Lower lobe of right lung (tissue), 2 donors: ENCODE measurements at places on chromosomes 3 and 15. TPM values are rescaled to one million over a fixed set of nuclear protein-coding genes. Genes with fewer than 3 reads are reported as not detected.

DNA sequence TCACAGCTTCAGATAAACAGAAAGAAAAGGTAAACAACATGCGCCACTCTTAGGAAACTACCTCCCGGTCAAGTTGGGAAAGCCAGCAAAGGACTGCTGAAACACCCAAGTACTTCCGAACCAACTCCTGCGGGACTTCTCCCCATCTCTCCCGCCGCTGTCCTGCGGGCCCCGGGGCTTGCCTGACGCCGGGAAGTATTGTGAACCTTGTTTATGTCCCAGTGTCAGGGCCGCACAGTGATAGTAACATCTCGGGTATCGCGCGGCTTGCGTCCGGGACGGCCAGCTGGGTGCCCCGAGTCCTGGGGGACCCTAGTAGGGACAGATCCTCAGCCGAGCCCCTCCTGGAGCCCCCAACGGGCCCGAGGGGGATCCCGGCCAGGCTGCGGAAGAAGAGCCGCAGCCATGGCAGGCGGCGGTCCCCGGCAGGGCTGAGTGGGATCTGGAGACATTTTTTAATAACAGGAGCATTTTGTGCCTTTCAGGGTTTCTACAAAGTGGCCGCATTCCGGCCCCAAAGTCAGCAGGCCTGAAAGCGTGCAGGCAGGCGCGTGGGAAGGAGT lies 756 bp downstream of the CLPX start:
- H3K36me3 ChIP-seq, result peaks cover 9% of the 10 kb centered on the region
- H3K4me1 ChIP-seq, result peaks cover 21% of the 10 kb centered on the region
- DNase-seq, result peak; percentile 70
- H3K27ac ChIP-seq, result peak overlapping the region; percentile 93
- peak overlapping the region; percentile 94 for H3K4me3 ChIP-seq

Gene ERICH6
- total RNA-seq, result not detected

GRCh38 chr3:173993299-173993698 lies 595.8 kb downstream of the NLGN1 start:
- no peak overlapping the region for H3K27ac ChIP-seq
- H3K4me3 ChIP-seq, result no peak overlapping the region
- H3K27me3 ChIP-seq, result no peaks in the 10 kb centered on the region
- no peaks in the 10 kb centered on the region for H3K36me3 ChIP-seq
- H3K4me1 ChIP-seq, result no peaks in the 10 kb centered on the region
- no peak for DNase-seq

- peak overlapping the region; percentile 75 for H3K4me3 ChIP-seq
- H3K4me1 ChIP-seq, result peaks cover 41% of the 10 kb centered on the region
- H3K27ac ChIP-seq, result peak overlapping the region; percentile 94
- H3K36me3 ChIP-seq, result no peaks in the 10 kb centered on the region
- no peaks in the 10 kb centered on the region for H3K27me3 ChIP-seq
Observed at GRCh38 chr15:31392761-31393401, 66.2 kb downstream of the KLF13 start.

Gene TGM4
- total RNA-seq, result not detected

Gene TRIM71
- 2.5 TPM for total RNA-seq

- DNase-seq, result no peak
- H3K27me3 ChIP-seq, result peaks cover 32% of the 10 kb centered on the region
- H3K27ac ChIP-seq, result no peak overlapping the region
- H3K4me1 ChIP-seq, result no peaks in the 10 kb centered on the region
Observed at GRCh38 chr15:73319460-73320245, 49.1 kb downstream of the HCN4 start.

DNA sequence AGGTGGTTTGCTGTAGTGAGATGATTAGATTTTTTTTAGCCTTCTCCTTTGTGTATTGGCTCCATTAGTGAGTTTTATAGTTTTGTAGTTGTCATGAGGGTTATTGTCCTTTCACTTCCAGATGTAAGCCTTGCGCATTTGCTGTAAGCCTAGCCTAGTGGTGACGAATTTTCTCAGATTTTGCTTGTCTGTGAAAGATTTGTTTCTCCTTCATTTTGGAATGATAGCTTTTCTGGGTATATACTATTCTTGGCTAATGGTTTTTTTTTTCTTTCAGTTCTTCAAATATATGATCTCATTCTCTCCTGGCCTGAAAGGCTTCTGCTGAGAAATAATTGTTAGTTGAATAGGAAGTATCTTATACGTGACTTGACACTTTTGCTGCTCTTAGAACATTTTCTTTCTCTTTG lies 166.5 kb upstream of the THRB start:
- DNase-seq, result no peak
- H3K4me3 ChIP-seq, result no peak overlapping the region
- no peaks in the 10 kb centered on the region for H3K27me3 ChIP-seq
- H3K27ac ChIP-seq, result no peak overlapping the region

Gene HEMK1
- 28.4 TPM for total RNA-seq

Gene CELF6
- 5.7 TPM for total RNA-seq

Gene DPPA2
- not detected for total RNA-seq

Gene GOLGA6D
- not detected for total RNA-seq

DNA sequence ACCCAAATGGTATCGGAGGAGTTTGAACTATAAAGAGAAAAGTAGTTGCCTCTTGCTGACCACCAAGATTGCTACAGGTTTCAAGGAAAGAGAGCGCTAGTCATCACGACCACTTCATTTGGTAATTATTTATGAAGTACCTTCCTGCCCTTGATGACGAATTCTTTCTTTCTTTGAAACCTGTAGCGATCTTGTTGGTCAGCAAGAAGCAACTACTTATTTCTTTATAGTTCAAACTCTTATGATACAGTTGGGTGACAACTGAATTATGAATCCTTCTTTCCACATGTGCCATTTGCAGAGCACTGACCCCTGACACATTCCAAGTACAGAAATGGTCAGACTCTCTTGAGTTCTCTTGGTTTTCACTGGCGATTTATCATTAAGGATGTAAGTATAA lies 46.8 kb downstream of the THRB start:
- no peaks in the 10 kb centered on the region for H3K4me1 ChIP-seq
- H3K4me3 ChIP-seq, result no peak overlapping the region
- H3K27ac ChIP-seq, result no peak overlapping the region
- DNase-seq, result no peak
- no peaks in the 10 kb centered on the region for H3K27me3 ChIP-seq
- no peaks in the 10 kb centered on the region for H3K36me3 ChIP-seq

DNA sequence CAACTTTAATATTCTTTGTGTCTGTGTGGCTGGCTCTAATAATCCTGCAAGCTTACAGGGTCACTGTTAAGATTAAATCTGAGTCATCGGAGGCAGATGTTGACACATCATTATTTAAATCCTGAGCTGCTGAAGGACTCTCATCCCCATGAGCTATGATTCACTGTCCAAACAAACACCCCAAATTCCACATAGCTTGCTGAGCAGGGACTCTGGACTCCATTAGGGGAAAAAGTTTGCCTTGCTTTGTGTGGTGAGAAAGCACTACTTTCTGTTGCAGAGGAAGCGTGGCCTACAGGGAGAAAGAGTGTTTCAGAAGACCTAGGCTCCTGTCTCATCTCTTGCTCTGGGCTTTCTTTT lies 213.7 kb downstream of the PDCD6IP start:
- no peak overlapping the region for H3K4me3 ChIP-seq
- no peak for DNase-seq
- no peaks in the 10 kb centered on the region for H3K36me3 ChIP-seq

- H3K27me3 ChIP-seq, result no peaks in the 10 kb centered on the region
- peak overlapping the region; percentile 70 for H3K27ac ChIP-seq
- H3K4me3 ChIP-seq, result peak overlapping the region; percentile 44
- no peaks in the 10 kb centered on the region for H3K36me3 ChIP-seq
- no peak for DNase-seq
Observed at GRCh38 chr15:101188637-101189408, 63.0 kb downstream of the CHSY1 start.

Gene TRPM1
- not detected for total RNA-seq

GRCh38 chr3:150106740-150107428 lies 136.2 kb upstream of the PFN2 start:
- DNase-seq, result no peak
- H3K4me1 ChIP-seq, result no peaks in the 10 kb centered on the region
- H3K27me3 ChIP-seq, result no peaks in the 10 kb centered on the region
- H3K36me3 ChIP-seq, result no peaks in the 10 kb centered on the region
- no peak overlapping the region for H3K4me3 ChIP-seq

Gene CTXN2
- not detected for total RNA-seq

Gene ARPC4
- total RNA-seq, result 170 TPM

Gene FSTL1
- 233 TPM for total RNA-seq

- no peak overlapping the region for H3K4me3 ChIP-seq
- DNase-seq, result no peak
- H3K27me3 ChIP-seq, result no peaks in the 10 kb centered on the region
- no peak overlapping the region for H3K27ac ChIP-seq
- H3K36me3 ChIP-seq, result peaks cover 42% of the 10 kb centered on the region
Observed at GRCh38 chr3:122755491-122755890, 38.1 kb downstream of the HSPBAP1 start.

DNA sequence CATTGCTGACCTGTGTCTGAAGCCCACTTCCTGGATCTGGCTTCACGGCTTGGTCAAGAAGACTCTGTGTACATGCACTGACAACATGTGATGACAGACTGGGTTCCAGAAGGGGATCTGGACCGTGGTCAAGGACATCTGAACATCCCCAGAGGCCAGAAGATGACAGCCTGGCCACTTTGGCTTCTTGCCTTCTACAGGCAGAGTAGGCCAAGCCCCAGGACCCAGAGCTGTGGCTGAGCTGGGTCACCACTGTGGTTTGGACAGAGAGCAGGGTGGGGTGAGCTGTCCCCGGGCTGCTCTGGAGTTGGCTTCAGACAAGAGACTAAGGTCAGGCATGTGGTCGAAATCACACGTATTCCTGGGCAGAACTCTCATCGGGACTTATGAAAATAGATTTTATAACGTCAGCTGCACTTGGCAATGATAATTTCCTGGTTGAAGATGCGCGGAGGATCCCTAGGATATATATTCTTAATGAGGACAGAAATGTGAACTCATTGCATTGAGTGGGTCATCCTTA lies 114.1 kb upstream of the FRMD4B start:
- H3K36me3 ChIP-seq, result no peaks in the 10 kb centered on the region
- DNase-seq, result peak; percentile 68
- peak overlapping the region; percentile 58 for H3K27ac ChIP-seq
- H3K27me3 ChIP-seq, result no peaks in the 10 kb centered on the region
- peaks cover 31% of the 10 kb centered on the region for H3K4me1 ChIP-seq
- H3K4me3 ChIP-seq, result no peak overlapping the region

Gene ALDH1A2
- total RNA-seq, result 49.4 TPM

DNA sequence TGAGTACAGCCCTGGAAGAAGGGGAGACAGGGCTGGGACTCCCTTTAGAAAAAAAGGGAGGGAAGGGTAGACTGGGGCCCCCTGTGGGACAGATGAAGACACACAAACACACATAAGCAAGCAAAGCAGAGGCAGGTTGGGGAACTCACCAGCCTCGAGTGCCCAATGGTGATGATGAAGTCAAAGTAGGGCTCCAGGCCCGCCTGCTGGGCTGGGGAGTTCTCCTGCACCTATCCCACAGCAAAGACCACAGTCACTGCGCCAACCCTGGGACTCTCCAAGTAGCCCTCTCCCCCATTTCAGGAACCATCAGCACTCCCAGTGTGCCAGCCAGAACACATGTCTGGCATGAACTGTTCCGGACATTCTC lies 4.1 kb downstream of the GORASP1 start:
- peaks cover 25% of the 10 kb centered on the region for H3K36me3 ChIP-seq
- H3K4me1 ChIP-seq, result peaks cover 46% of the 10 kb centered on the region
- no peaks in the 10 kb centered on the region for H3K27me3 ChIP-seq
- no peak for DNase-seq

DNA sequence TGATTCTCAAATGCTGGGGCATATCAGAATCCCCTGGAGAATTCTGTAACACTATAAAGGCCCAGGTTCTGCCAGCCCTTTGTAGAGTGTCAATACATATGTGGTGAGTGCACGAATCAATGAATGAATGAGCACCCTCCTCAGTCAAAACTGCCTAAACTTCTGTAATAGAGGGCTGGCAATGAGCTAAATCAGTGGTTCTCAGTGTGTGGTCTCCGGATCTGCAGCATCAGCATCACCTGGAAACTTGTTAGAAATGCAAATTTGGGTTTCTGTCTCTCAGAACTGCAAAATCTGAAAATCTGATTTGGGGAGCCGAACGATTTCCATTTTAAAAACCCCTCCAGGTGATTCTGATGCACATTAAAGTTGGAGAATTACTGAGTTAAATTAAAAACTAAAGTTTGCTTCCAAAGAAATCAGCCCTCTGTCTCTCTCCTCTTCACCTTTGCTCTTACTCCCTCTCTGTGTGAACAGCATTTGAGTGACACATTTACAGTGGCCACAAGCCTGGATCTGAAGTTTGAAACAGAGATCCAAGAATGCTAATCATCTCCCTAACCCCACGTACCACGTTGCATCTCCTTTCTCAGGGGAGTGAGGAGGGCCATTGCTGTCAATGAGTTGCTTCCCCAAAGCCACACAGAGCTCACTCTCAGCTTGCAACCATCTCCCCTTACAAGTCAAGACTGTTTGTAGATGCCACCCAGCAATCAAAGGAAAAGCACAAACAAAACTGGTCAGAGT lies 109.5 kb downstream of the STAC start:
- no peak overlapping the region for H3K4me3 ChIP-seq
- H3K36me3 ChIP-seq, result no peaks in the 10 kb centered on the region
- H3K27me3 ChIP-seq, result no peaks in the 10 kb centered on the region
- DNase-seq, result no peak
- no peak overlapping the region for H3K27ac ChIP-seq
- H3K4me1 ChIP-seq, result peaks cover 8% of the 10 kb centered on the region

GRCh38 chr3:70308760-70309159 lies 3.7 kb downstream of the MDFIC2 start:
- H3K27ac ChIP-seq, result no peak overlapping the region
- H3K27me3 ChIP-seq, result no peaks in the 10 kb centered on the region
- H3K36me3 ChIP-seq, result no peaks in the 10 kb centered on the region

Gene NDN
- total RNA-seq, result 27.1 TPM

DNA sequence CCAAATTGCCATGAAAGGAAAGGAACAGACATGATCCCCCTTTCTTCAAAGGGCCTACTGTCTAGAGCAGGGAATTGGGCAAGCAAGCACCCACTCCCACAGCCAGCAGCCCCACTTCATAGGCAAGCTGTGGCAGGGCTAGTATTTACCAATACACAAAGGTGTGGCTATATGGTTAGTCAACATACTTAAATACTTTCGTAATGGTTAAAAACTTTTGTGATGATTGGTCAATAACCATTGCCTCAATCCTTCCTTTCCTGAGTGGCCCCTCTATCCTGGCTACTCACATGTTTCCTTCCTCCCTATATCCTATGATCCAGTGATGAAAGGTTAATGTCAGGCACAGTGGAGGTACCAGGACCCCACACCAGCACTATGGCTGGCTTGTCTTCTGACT lies 30.1 kb upstream of the ARL8B start:
- peaks cover 11% of the 10 kb centered on the region for H3K4me1 ChIP-seq
- peaks cover 19% of the 10 kb centered on the region for H3K27me3 ChIP-seq
- no peak overlapping the region for H3K4me3 ChIP-seq
- H3K36me3 ChIP-seq, result no peaks in the 10 kb centered on the region
- DNase-seq, result no peak

DNA sequence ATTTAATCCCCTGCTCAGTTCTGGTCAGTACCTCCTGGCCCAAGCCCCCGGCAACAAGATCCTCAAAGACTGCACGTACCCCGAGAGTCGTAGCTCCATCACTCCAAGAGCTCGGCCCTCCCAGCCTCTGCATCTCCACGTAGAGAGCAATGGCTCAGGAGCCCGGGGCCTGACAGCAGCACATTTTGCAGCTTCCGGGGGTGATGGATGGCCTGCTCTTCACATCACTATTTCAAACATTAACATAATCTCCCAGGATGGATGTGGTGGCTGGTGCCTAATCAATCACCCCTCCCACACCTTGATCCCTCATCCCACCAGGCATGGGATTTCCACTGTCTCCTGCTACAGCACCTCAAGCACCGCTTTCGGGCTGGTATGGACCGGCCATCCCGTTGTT lies 28.1 kb downstream of the CACNA2D2 start:
- no peaks in the 10 kb centered on the region for H3K27me3 ChIP-seq
- no peak overlapping the region for H3K27ac ChIP-seq
- H3K36me3 ChIP-seq, result peaks cover 15% of the 10 kb centered on the region
- no peak overlapping the region for H3K4me3 ChIP-seq
- peaks cover 8% of the 10 kb centered on the region for H3K4me1 ChIP-seq

Gene ISG20
- total RNA-seq, result 32.0 TPM

Gene SCAANT1
- not detected for total RNA-seq
